CD8-positive, alpha-beta T cell (primary cell): ENCODE measurements at places on chromosomes 1 and 21.

- DNase-seq, result no peak
These were observed 98.0 kb downstream of the ETS2 start for GRCh38 chr21:38903690-38904139.

DNA sequence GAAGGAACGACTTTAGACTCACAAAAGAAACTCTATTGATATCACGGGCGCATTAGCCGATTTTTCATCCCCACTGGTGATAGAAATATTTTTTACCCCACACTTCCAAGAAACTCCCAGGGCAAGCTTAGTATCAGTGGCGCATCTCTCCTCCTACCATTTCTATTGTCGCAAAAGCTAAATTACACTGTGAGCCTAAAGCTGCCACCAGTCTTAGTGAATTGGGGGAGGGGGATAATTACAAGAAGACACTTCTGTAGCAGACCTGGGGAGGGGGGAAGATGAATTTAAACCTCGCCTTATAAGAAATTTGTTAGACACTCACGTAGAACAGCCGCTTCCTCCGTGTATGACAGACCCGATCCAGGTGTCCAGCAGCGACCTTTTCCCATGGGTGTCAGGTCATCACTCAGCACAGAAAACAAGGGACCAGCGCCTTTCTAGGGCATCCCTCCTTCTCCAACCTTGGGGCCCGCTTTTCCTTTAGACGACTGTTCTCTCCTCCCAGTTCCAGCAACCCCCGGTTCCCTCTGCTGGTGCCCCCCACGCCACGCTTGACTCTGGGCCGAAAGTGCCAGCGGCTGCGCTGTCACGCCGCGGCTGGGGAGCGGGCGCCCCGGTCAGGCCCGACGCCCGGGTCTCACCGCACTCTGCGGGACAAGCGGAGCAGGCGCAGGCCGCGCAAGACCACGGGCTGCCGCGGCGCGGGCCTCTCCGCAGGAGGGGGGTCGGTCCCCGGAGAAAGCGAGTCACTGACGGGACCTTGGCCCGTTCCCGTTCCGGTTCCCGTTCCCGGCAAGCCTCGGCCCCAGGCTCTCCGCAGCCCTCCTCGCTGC is 821 bp downstream of the PHC2 start:
- peak; percentile 41 for DNase-seq

- DNase-seq, result no peak
These were observed 10.3 kb upstream of the ADARB1 start for GRCh38 chr21:45064091-45064490.

DNA sequence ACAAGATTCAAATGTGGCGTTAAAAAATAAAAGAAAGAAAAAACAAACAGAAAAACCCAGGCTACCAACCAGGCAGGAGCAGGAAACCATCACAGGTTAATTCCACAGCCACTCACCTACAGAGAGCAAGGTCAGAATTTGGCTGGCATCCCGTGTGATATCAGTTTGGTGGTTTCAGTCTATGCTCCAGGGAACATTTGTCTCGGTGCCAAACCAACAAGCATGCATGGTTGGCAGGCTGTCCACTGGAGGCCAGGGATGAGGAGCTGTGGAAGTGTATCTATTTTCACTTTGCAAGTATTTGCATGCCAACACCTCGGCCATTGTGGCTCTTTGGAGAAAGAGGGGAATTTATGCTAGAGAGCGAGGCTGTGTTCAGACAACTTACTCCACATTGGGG is 53.1 kb upstream of the PROX1 start:
- DNase-seq, result no peak

- DNase-seq, result no peak
These were observed 119.8 kb downstream of the SIK1 start for GRCh38 chr21:43306911-43307676.

- no peak for DNase-seq
These were observed 30.4 kb upstream of the PDC start for GRCh38 chr1:186491336-186491735.

- DNase-seq, result no peak
These were observed 50.3 kb upstream of the L1TD1 start for GRCh38 chr1:62144238-62144831.

DNA sequence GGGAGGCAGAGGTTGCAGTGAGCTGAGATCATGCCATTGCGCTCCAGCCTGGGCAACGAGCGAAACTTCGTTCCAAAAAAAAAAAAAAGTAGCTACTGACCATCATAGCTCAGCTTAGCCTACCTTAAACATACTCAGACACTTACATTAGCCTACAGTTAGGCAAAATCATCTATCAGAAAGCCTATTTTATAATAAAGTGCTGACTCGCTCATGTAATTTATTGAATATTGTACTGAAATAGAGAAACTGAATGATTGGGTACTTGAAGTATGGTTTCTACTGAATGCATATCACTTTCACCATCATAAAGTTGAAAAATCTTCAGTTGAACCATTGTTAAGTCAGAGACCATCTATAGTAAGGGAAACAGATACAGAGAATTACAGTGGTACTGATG is 93.9 kb upstream of the BMP8A start:
- no peak for DNase-seq

- no peak for DNase-seq
These were observed 20.0 kb downstream of the GJA5 start for GRCh38 chr1:147740391-147740790.

DNA sequence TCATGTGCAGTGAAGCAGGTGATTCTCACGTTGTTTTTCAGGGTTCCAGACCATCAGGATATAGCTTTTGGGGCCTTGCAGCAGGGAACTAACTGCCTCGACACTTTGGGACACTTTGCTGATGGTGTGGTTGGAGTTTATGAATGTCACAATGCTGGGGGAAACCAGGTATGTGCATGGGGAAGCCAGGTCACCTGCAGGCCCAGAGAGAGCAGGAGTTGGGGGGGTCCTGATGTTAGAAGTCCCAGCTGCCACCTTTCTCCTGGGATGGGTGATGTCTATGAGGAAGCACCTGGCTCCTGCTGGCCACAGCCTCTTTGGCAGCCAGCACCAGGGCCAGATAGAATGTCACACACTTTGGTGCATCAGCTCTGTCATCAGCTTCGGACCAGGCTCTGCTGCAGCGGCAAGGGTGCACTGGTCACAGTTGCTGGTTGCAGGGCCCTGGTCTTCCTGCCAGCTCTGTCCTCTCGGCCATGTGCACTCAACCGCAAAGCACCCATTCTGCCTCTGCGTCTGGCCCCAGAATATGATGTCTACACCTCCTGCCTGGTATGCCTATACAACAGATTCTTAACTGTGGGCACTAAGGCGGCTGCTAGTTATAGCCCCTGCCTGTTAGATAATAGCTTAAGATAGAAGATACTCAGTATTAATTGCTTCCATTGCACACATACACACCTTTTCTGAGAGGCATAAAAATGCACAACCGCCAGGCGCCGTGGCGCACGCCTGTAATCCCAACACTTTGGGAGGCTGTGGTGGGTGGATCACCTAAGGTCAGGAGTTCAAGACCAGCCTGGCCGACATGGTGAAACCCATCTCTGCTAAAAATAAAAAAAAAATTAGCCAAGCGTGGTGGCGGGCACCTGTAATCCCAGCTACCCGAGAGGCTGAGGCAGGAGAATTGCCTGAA is 160.7 kb downstream of the PGBD5 start:
- DNase-seq, result no peak

DNA sequence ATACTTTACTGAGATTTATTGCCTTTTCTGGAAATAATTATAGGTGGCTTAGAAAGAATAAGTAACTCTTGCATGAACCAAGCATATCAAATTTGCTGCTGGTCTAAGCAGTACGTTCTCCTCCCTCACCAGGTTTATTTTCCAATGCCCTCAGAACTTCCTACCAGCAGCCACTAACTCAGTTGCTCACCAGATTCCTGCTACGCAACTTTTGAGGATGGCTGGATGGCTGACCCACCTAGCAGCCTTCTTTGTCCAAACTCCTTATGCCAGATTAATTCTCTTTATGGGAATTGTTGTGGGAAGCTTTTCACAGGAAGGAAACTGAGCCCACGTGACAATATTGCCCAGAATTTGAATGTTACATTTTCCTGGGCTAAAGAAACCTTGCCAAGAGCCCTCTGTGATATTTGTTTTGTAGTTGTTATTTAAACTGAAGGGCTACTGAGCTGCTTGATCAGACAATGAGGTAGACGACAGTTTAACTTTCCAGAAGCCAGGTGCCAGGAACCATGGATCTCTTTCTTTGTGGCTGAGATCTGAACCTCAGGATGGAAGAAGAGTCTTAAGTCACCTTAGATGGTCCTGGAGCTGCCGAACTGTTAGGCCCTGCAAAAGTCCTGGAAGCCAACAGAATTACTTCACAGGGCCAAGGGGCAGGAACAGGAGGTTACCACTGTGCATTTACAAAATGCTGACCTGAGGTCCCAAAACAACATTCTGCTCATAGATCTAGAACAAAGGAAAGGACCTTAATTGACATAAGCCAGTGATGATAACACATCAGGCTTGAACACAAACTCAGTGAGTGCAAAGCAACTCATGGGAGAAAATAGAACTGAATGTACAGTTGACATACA is 85.5 kb upstream of the ATP1A1 start:
- DNase-seq, result no peak

DNA sequence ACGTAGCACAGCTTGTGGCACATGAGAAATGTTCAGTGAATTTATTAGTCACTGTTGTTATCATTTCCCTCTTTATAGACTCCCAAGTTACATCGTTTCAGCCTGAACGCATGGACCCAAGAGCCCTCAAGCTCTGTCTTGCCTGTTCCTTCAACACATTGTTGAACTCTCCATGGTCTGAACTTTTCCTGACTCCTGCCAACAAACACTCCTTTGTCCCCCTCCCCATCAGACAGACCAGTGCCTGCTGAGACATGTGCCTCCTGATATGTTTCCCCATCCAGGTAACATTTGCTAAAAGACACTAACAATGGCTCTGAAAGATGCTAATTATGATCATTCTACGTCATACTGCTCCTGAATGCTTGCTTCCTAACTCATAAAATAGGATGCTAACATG is 108.7 kb upstream of the NFIA start:
- DNase-seq, result no peak

- peak; percentile 38 for DNase-seq
These were observed 27.2 kb upstream of the RCSD1 start for GRCh38 chr1:167602840-167603239.

GRCh38 chr1:18578271-18578670 is 52.4 kb upstream of the PAX7 start:
- no peak for DNase-seq

DNA sequence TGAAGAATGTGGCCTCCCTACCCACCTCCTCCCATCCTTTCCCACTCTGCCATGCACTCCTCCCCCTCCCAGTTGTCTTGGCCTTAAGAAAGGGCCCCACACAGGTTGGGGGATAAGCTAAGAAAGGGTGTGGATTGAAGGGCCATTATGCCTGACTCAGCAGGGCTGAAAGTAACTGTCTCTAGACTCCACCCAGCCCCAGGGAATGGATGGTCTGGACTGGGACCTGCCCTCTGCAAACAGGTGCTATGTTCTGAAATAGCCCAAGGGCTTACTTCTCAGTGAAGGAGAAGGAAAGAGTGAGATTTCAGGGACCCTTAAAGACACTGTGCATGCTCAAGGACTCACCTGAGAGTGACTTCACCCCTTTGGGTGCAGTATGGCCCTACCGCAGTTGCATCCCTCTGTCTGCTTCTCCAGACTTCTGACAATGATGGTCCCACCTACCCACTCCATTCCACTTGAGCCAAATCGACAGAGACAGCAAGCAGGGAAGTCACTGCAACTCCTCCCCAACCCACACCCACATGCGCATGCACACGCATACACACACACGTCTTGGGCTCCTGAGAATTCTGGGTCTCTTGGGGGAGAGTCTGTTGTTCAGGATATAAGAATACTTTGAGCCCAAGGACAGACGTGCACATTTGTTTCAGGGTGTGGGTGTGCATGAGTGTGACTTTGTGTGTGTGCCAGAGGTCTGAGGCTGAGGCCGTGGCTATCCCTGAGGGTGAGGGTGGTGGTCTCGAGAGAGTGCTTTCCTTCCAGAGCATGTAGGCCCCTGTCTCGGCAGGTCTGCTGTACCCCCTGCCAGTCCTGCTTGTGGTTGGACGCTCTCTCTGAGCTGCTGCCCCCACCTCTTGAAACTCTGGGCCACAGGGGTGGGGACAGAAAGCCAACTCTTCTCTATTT is 231.9 kb downstream of the PTPRU start:
- DNase-seq, result no peak

- DNase-seq, result peak; percentile 22
These were observed 24.8 kb upstream of the THEM4 start for GRCh38 chr1:151934048-151934493.

GRCh38 chr21:33299181-33299752 is 25.5 kb upstream of the IFNAR1 start:
- peak; percentile 68 for DNase-seq

DNA sequence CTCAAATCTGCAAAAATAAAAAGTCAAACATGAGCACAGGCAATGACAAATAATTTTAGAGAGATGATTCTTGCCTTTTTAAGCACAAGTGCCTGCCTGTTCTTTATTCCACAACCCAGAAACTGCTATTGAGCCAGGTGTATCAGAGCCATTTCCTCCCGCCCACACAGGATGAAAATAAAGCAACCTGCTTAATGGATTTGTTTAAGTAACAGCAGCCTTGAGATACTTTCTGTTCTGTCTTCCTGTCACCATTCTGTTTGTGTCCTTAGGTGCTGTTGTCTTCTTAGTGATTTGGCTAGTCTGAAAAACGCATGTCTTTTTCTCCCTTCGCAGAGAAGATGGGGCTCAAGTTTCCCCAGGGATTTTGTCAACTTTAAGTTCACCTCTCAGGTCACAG is 11.4 kb downstream of the RPE65 start:
- no peak for DNase-seq

DNA sequence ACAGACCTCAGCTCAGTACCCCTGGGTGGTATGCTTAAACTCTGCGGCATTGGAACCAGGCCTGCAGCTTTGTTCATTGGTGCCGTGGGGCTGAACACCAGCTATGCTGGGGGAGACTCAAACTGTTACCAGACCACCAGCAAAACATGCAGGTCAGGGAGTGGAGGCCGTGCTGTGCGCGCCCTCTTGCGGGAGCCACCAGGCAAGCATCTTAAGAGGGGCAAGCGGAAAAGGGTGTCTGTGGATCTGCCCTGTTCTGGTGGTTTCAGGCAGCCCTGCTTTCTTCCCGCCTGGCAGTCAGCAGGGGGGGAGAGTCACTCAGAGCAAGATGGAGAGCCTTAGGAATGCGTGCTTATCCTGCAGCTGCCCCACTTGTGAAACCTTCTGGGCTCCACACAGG is 276.9 kb upstream of the ZRANB2 start:
- DNase-seq, result no peak

DNA sequence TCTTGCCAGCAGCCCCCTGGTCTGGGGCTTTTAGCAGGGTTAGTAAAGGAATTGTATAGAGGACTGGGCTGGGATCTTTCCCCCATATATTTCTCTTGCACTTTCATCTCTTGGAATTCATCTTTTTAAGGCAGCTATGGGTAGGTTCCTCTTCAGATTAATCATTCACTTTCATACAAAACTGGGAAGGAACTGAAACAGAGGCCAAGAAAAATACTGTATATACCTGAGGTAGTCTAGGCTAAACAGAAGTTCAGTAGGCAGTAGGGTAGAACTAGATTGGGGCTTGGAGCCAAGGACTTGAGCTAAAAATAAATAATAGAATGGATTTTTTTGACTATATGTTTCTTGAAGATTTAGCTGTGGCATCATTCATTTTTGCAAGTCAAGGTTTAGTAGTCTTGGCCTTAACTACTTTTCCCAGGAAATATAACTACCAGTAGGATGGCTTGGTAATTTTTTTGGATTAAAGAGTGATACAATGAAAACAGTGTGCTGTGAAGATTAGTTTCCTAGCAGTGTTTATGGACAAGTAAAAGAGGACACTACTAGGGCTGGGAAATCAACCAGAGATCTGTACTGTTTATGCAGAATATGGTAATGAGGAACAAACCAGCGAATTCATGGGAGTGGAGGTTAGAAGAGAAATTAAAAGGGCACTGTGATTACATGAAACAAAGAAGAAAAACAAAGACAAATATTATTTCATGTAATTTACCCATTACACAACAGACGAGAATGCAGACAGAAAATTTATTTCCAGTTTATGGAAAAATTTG is 50.9 kb upstream of the PTGS2 start:
- DNase-seq, result no peak
